ENCODE measurements at places on chromosomes 16 and 17.

GRCh38 chr16:69412287-69412686 lies 12.1 kb upstream of the CYB5B start:
- no peaks in the 10 kb centered on the region for H3K27me3 ChIP-seq
- H3K4me3 ChIP-seq = no peak overlapping the region
- no peak for DNase-seq
- H3K4me1 ChIP-seq = peaks cover 11% of the 10 kb centered on the region

DNA sequence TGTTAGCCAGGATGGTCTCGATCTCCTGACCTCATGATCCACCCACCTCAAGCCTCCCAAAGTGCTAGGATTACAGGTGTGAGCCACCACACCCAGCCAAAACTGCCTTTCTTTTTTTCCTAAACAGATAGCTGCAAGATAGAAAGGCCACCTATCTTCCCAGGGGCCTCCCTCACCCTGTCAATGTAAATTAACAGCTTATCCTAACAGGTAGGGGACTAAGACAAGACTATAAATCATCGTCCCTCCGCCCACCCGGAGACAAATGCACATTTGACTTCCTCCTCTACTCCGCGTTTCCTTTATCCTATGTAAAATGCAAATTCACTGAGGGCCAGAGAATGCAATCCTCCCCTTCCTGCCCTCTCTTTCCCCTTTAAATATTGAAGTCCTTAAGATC lies 71.4 kb downstream of the MARF1 start:
- peaks cover 6% of the 10 kb centered on the region for H3K4me1 ChIP-seq
- no peak for DNase-seq
- no peak overlapping the region for H3K27ac ChIP-seq
- H3K4me3 ChIP-seq = no peak overlapping the region
- peaks cover 3% of the 10 kb centered on the region for H3K36me3 ChIP-seq

GRCh38 chr17:14289162-14289561 lies 11.7 kb upstream of the HS3ST3B1 start:
- H3K4me3 ChIP-seq = no peak overlapping the region
- no peak overlapping the region for H3K27ac ChIP-seq
- H3K4me1 ChIP-seq = no peaks in the 10 kb centered on the region
- no peaks in the 10 kb centered on the region for H3K36me3 ChIP-seq
- H3K27me3 ChIP-seq = peaks cover 63% of the 10 kb centered on the region
- DNase-seq = no peak

DNA sequence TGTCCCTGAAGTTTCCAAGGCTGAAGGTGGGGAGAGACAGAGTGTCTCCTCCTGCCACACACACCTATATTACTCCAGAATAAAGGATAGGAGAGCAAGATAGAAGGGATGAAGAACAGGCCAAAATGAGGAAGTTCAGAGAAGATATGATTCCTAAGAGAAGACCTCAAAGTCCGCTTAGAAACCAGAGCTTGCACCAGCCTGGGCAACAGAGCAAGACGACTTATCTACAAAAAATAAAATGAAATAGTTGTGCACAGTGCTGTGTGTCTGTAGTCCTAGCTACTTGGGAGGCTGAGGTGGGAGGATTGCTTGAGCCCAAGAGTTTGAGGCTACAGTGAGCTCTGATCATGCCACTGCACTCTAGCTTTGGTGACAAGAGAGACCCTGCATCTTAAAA lies 128.2 kb downstream of the HS3ST3B1 start:
- no peaks in the 10 kb centered on the region for H3K27me3 ChIP-seq
- peak overlapping the region; percentile 85 for H3K27ac ChIP-seq
- H3K4me3 ChIP-seq = peak overlapping the region; percentile 78
- H3K4me1 ChIP-seq = peaks cover 31% of the 10 kb centered on the region
- DNase-seq = no peak

GRCh38 chr17:80761110-80761871 lies 216.7 kb downstream of the RPTOR start:
- DNase-seq = peak; percentile 82
- H3K4me3 ChIP-seq = peak overlapping the region; percentile 80
- H3K27ac ChIP-seq = peak overlapping the region; percentile 97
- H3K4me1 ChIP-seq = peaks cover 78% of the 10 kb centered on the region
- H3K36me3 ChIP-seq = peaks cover 60% of the 10 kb centered on the region

- peaks cover 3% of the 10 kb centered on the region for H3K36me3 ChIP-seq
- no peak overlapping the region for H3K4me3 ChIP-seq
- H3K4me1 ChIP-seq = peaks cover 8% of the 10 kb centered on the region
- no peak overlapping the region for H3K27ac ChIP-seq
Observed at GRCh38 chr17:27654136-27654535, 23.1 kb downstream of the LGALS9 start.

DNA sequence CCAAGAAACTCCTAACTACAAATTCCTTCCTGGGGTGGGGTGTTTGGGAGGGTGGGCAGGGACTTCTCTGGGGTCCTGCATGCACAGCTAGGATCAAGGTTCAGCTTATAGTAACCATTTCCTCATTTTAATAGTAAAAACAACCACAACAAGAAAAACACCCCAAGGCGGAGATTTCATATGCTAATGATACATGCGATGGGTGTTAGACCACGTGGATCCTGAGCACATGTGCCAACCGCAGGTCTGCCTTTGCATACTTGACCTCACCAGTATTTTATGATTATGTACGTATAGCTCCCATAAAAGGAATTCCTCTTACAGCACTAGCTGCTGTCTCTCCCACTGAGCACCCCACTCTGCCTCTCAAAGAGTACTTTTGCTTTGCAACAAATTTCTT lies 1.9 kb downstream of the KRTAP4-11 start:
- H3K4me1 ChIP-seq = peaks cover 7% of the 10 kb centered on the region
- no peak for DNase-seq
- peaks cover 9% of the 10 kb centered on the region for H3K27me3 ChIP-seq
- no peak overlapping the region for H3K27ac ChIP-seq
- H3K4me3 ChIP-seq = no peak overlapping the region

DNA sequence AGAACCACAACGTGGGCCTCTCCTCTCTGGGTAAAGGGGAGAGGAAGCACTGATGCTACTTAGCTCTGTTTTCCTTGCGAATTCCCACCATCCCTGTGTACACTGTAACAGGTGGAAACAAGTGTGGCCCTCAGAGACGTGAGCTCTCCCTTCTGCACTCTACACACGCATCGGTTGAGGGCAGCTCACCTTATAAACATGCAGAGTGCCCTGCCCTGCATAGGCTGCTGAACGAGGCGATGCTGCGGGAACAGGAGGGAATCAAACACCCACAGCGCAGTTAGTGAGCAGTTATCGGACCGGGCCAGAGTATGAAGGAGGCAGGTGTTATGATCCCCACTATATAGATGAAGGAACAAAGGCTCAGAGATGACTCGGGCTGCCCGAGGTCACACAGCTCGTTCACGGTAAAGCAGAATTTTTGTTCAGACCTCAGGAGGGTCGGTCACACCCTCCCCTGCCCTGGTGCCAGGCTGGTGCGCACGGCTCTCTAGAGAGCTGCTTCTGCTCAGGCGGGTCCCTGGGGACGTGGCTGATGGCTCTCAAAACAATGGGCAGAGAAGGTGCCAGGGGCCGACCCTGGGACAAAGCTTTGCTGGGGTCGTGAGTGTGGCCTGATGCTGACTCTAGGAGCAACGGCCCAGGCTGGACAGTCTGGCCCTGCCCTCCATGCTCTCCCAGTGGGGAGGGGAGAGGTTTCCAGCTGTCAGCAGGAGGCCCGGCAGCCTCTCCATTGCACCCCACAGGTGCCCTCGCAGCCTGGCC lies 68.5 kb downstream of the RPH3AL start:
- no peaks in the 10 kb centered on the region for H3K27me3 ChIP-seq
- no peak overlapping the region for H3K27ac ChIP-seq
- no peaks in the 10 kb centered on the region for H3K36me3 ChIP-seq
- H3K4me1 ChIP-seq = no peaks in the 10 kb centered on the region
- no peak overlapping the region for H3K4me3 ChIP-seq
- DNase-seq = no peak

All from T-helper 2 cell treated with Interferon-gamma antibody and Interleukin-4, amounts not matched to agents 5 μg/mL and 100 μg/mL, for 36 hours (primary cell).